Naive thymus-derived CD4-positive, alpha-beta T cell (primary cell): ENCODE measurements at places on chromosomes 1 and 21. TPM values are rescaled to one million over a fixed set of nuclear protein-coding genes. Genes with fewer than 3 reads are reported as not detected.

CELA3B gene
- not detected in 2 replicates for total RNA-seq

PUSL1 gene
- total RNA-seq = 17.7 TPM

EPHA2 gene
- total RNA-seq = 0.61 TPM

- no peak overlapping the region for H3K27ac ChIP-seq
- no peaks in the 10 kb centered on the region for H3K27me3 ChIP-seq
- DNase-seq = no peak
- peaks cover 22% of the 10 kb centered on the region for H3K4me1 ChIP-seq
- no peaks in the 10 kb centered on the region for H3K36me3 ChIP-seq
- H3K4me3 ChIP-seq = no peak overlapping the region
These were observed 3.6 kb downstream of the FAM20B start for GRCh38 chr1:179029321-179029759.

GRCh38 chr21:46000731-46001641 lies 19.4 kb downstream of the COL6A1 start:
- no peak overlapping the region for H3K27ac ChIP-seq
- no peak overlapping the region for H3K4me3 ChIP-seq
- H3K27me3 ChIP-seq = no peaks in the 10 kb centered on the region

- H3K4me1 ChIP-seq = no peaks in the 10 kb centered on the region
- no peak overlapping the region for H3K27ac ChIP-seq
- H3K27me3 ChIP-seq = no peaks in the 10 kb centered on the region
- H3K4me3 ChIP-seq = no peak overlapping the region
These were observed 76.6 kb downstream of the LMX1A start for GRCh38 chr1:165279882-165280281.

- H3K4me1 ChIP-seq = no peaks in the 10 kb centered on the region
- no peaks in the 10 kb centered on the region for H3K36me3 ChIP-seq
- DNase-seq = no peak
- no peak overlapping the region for H3K4me3 ChIP-seq
- H3K27ac ChIP-seq = no peak overlapping the region
These were observed 355.8 kb downstream of the AMY1C start for GRCh38 chr1:104105465-104105864.

DNA sequence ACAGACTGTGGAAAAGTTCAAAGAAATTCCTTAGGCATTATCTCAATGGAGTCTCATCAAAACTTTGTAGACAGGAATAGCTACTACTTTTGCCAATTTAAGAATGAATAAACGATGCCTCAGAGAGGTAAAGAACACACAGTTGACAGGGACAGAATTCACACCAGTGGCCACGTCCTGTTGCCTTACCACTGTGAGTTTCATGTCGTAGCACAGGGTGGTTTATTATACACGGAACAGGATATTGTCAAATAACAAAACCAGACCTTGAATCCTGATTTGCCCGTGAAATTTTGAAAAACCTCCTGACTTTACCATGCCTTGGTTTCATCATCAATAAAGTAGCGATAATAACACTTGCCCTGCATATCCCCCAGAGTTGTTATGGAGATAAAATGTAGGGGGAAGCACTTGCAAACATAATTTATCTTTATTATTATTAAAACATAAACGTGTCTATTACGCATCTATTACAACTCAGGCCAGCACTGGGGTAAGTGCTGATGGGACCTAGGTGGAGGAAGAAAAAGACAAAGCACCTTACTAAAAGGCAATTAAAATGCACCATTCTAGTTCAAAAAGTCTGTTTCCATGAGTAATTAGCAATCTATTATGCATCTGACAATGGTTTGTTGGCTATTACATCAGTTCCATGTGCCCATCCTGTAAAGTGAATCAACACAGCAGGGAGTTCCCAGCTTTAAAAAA lies 408.1 kb upstream of the RUNX1 start:
- H3K4me1 ChIP-seq = no peaks in the 10 kb centered on the region
- H3K27me3 ChIP-seq = no peaks in the 10 kb centered on the region
- H3K36me3 ChIP-seq = no peaks in the 10 kb centered on the region
- no peak overlapping the region for H3K4me3 ChIP-seq
- no peak overlapping the region for H3K27ac ChIP-seq

- no peak overlapping the region for H3K27ac ChIP-seq
- H3K4me1 ChIP-seq = peaks cover 38% of the 10 kb centered on the region
- H3K4me3 ChIP-seq = no peak overlapping the region
- no peak for DNase-seq
- no peaks in the 10 kb centered on the region for H3K36me3 ChIP-seq
These were observed 2.2 kb upstream of the UBXN10 start for GRCh38 chr1:20183616-20184271.

DNA sequence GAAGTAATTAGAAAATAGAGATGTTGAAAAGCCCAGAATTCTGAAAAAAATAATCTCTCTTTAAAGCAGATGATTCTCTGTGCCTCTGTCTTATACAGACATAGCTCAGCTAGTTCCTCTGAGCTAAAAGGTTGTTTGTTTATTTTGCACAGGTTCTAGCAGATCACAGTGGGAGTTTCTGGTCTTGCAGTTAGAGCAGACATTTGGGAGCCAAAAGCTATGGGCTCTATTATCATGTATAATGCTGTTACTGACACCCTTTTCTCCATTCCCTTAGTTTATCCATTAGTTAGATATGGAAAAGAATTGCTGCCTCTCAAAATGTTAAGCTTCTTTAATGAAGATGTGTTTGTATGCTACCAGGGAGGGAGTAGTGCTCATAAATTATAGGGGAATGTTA lies 20.5 kb upstream of the CD55 start:
- no peak overlapping the region for H3K4me3 ChIP-seq
- no peak overlapping the region for H3K27ac ChIP-seq
- DNase-seq = no peak
- H3K36me3 ChIP-seq = no peaks in the 10 kb centered on the region
- no peaks in the 10 kb centered on the region for H3K27me3 ChIP-seq
- no peaks in the 10 kb centered on the region for H3K4me1 ChIP-seq

GRCh38 chr1:170518965-170519364 lies 13.0 kb upstream of the GORAB start:
- no peaks in the 10 kb centered on the region for H3K4me1 ChIP-seq
- H3K36me3 ChIP-seq = no peaks in the 10 kb centered on the region

DNA sequence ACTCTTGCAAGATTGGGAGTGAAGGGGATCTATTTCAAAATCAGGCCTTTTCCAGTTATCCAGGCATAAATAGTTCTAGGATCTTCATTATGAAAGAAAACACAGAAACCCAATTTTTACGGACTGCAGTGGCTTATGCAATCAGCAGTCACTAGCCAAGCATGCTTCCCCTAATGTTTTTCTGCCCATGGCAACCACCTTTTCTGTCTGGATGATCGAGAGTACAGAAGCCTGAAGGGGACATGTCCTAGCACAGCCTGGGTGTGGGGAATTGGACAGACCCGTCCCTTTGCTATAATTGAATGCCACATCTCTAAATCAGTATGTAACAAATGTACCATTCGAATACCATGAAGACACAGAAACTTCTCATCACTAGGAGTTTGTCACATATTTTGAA lies 29.8 kb upstream of the NCAM2 start:
- no peaks in the 10 kb centered on the region for H3K36me3 ChIP-seq
- no peak for DNase-seq
- H3K27ac ChIP-seq = no peak overlapping the region
- H3K4me3 ChIP-seq = no peak overlapping the region

DNA sequence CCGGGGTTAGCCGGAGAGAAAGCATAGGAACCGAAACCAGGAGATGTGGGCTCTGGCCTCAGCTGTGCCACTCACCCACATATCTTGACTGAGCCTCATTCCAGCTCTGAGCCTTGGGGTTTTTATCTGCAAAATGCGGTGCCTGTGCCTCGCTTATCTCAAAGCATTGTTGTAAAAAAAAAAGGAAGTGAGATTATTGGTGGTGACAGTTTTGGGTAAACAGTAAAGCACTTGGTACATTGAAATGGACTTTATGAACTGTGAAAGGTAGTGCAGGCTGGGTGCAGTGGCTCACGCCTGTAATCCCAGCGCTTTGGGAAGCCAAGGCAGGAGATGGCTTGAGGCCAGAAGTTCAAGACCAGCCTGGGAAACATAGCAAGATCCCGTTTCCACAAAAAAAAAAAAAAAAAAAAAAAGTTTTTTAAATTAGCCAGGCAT lies 3.8 kb downstream of the PTAFR start:
- H3K4me3 ChIP-seq = no peak overlapping the region
- peak; percentile 32 for DNase-seq
- H3K27ac ChIP-seq = no peak overlapping the region
- H3K27me3 ChIP-seq = no peaks in the 10 kb centered on the region

GRCh38 chr1:37092937-37093336 lies 58.6 kb upstream of the GRIK3 start:
- no peak overlapping the region for H3K4me3 ChIP-seq
- H3K27ac ChIP-seq = no peak overlapping the region
- no peaks in the 10 kb centered on the region for H3K27me3 ChIP-seq

DNA sequence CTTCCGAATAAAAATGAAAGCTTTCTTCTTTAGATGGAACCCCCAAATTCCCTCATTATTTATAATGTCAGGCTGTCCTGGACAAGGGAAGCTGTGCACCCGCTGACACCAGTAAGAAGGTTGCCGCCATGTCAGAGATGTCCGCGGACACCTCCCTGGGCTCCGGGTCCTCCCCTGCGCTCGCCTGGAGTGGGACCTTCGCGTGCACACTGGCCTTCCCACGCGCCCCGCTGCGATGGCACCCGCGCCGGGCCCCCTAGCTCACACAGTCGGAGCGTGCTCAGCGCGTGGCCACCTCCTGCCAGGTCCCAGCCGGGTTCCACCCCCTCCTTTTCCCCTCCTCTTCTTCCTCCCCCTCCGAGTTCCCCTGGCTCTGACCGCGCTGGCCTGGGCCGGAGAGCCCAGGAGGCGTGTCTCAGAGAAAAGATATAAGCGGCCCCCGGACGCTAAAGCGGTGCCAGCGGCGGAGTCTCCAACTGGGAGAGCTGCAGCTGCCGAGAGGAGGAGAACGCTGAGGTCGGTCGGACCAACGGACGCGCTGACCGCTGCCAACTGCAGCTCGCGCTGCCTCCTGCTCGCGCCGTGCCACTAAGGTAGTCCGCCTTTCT lies at the start of gene G0S2:
TSS of gene G0S2 (plus strand) at position 456 of the 608 bp plus-strand sequence. CDS start 273 bp downstream, outside the sequence.
- DNase-seq = no peak
- H3K27me3 ChIP-seq = no peaks in the 10 kb centered on the region
- no peaks in the 10 kb centered on the region for H3K36me3 ChIP-seq
- no peak within 1 kb of the TSS for H3K27ac ChIP-seq

DNA sequence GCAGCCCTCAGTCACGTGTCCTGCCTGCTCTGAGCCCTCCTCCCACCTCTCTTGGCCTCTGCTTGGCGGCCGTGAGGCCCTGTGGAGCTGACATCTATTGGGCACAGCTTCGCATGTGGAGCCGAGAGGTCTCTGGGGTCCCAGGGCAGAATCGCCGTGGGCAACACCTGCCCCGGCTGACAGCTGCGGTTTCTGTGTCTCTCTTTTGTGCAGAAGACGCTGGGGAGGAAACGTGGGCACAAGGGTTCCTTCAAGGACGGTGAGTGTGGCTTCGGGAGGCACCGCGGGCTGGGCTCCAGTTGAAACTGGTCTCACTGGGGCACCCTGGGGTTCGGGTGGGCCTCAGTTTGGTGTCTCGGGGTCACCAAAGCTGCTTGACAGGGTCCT lies 11.5 kb downstream of the ARHGEF16 start:
- no peak overlapping the region for H3K27ac ChIP-seq
- H3K4me3 ChIP-seq = no peak overlapping the region
- H3K36me3 ChIP-seq = no peaks in the 10 kb centered on the region
- DNase-seq = no peak

DNA sequence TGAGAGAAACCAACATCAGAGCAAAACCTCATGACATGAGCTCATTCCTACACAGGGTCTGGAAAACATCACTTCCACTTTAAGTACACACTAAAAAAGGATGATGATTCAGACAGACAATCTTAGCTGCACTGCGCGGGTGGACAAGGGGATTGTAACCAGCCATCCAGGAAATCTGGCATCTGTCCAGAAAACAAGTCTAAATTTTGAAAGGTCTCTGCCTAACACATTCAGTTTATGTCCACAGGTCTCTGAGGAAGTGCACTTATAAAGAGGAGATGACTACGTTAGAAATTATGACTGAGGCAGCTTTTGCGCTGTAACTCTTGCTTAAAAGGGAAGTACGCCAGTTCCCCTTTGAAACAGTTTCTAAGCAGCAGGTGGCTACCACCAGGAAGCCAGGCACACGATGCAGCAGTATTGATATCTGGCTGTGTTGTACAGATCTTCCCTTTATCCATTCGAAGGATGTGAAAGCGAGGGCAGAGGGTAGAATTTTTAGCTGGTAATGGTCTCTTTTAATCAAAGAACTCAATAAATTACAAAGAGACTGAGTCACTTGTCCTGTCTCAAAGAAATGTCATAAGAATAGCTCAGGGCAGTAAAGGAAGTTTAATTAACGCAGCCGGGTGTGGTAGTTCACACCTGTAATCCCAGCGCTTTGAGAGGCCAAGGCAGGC lies 128.0 kb downstream of the SETD4 start:
- no peaks in the 10 kb centered on the region for H3K27me3 ChIP-seq
- DNase-seq = peak; percentile 24
- H3K36me3 ChIP-seq = no peaks in the 10 kb centered on the region
- H3K4me1 ChIP-seq = peaks cover 10% of the 10 kb centered on the region
- no peak overlapping the region for H3K4me3 ChIP-seq

DNA sequence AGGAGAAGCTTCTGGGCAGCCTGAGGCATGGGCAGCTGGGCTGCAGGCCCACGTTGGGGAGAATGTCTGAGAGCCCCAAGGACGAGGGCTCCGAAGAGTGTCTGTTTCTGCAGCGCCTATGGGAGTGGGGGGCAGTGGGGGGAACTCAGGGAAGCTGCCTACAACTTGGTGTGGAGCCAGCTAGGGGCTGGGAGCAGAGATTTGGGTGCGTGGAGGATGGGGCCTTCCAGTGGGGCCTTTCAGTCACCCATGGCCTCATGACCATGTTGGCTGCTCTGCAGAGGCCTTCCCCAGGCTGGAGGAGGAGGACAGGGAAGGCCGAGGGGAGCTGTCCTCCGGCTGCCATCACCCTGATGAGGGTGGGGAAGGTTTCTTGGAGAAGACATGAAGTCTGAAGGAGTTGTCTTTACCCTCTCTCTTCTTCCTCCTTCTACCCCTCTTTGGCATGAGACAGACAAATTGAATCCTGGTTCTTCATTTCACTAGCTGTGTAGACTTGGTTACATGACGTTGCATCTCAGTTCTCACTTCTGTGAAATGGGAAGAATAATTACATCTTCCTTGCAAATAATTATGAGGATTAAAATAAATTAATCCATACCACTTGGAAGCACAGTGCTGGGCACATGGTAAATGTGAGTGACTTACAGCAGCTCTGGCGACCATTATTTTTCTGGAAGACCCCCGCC lies 8.3 kb downstream of the PPFIA4 start:
- no peaks in the 10 kb centered on the region for H3K4me1 ChIP-seq
- no peak overlapping the region for H3K27ac ChIP-seq
- DNase-seq = no peak
- no peaks in the 10 kb centered on the region for H3K27me3 ChIP-seq
- H3K36me3 ChIP-seq = no peaks in the 10 kb centered on the region
- no peak overlapping the region for H3K4me3 ChIP-seq

GRCh38 chr1:80384083-80384830 lies 1377.7 kb upstream of the ADGRL4 start:
- DNase-seq = no peak
- H3K4me3 ChIP-seq = no peak overlapping the region
- no peaks in the 10 kb centered on the region for H3K4me1 ChIP-seq
- no peak overlapping the region for H3K27ac ChIP-seq

- no peaks in the 10 kb centered on the region for H3K36me3 ChIP-seq
- no peak overlapping the region for H3K27ac ChIP-seq
- no peaks in the 10 kb centered on the region for H3K4me1 ChIP-seq
- no peaks in the 10 kb centered on the region for H3K27me3 ChIP-seq
- no peak for DNase-seq
These were observed 209.8 kb upstream of the NFIA start for GRCh38 chr1:60872426-60873054.
